ENCODE measurements at places on chromosomes 2 and 18.

DNA sequence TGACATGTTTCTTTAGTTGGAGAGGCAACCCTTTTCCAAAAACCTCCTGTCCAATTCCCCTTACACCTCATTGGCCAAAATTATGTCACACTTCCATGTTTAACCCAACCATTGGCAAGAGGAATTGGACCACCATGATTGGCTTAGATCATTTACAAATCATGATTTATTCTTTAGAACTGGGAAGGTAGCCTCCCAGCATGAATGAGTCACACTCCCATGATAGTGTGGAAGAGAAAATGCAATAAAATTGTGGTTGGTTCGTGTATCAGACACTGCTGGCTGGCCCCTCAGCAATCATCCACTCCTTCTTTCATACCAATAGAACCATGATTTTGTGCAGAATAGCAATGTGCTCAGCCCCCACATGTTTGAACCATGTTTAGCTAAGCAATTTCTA is 156.6 kb upstream of the ACVR2A start:
- no peak for DNase-seq

GRCh38 chr2:140504601-140505000 is 1626.2 kb downstream of the LRP1B start:
- DNase-seq: no peak

DNA sequence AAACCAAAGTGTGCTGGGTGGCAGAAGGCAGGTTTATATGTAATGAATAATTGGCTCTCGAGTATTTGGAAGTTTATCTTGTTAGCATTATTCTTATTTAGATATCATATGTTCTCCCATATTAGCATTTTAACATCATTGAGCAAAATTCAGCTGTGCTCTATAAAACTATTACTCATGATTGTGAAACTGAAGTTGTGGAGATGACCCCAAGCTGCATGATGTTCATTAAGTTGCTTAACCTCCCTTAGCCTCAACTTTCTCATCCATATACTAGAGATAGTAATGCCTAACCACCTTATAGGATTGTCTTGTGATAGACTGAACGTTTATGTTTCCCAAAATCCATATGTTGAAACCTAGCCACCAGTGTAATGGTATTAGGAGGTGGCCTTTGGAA is 346.3 kb downstream of the SATB2 start:
- no peak for DNase-seq

DNA sequence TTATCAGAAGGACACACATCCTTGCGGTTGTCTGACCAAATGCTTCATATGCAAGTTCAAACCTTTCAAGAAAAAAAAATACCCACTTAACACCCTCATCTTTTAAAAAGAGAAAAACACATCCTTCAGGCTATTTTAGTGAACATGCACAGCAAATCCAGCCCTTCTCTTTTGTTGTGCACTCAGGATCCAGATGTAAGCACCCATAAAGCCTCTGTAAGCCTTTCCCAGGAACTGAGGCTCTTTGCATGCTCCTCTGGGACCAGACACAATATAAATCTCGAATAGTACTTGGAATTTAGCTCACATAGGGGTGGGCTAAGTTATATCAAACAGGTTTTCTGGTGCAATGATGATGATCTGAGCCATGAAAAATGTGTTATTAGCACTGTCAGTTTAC is 308.8 kb upstream of the FAM98A start:
- no peak for DNase-seq

Data from effector CD8-positive, alpha-beta T cell (primary cell).